ENCODE measurements at places on chromosomes 11 and 22.

GRCh38 chr11:2186669-2187279, 15.2 kb upstream of the TH start:
- DNase-seq: peak; percentile 22

DNA sequence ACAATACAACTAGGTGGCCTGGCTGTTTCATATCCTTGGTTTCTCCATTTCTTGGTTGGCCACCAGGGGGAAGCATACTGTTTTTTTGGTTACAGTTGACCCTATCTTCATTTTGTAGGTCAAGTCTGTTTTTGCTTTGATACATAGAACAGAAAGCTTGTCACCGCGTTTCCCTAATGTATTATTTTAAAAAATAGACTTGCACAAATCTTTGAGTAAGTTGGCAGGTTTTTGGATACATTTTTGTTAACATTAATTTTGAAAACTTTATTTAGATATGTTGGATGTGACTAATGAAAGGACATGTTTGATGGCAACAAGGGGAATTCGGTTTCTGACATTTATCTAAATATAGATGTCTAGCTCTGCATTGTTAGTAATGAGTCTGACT, 3.0 kb downstream of the NCR3LG1 start:
- DNase-seq: no peak

DNA sequence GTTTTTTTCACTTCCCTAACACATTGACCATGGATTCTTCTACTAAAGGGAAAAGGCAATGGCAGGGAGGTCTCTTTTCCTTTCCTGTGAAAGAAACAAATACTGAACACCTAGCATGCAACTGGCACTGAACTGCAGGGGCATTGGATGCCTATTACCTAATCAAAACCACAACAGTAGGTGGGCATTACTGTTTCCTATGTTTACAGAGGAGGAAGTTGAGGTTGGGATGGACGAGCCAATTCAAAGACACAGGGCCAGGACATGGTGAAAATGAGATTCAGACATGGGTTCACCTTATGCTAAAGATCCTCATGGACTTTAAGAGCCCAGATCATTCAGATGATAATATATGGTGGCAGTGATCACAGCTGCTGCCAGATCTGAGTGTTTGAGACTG, 407.0 kb downstream of the MIAT start:
- no peak for DNase-seq

DNA sequence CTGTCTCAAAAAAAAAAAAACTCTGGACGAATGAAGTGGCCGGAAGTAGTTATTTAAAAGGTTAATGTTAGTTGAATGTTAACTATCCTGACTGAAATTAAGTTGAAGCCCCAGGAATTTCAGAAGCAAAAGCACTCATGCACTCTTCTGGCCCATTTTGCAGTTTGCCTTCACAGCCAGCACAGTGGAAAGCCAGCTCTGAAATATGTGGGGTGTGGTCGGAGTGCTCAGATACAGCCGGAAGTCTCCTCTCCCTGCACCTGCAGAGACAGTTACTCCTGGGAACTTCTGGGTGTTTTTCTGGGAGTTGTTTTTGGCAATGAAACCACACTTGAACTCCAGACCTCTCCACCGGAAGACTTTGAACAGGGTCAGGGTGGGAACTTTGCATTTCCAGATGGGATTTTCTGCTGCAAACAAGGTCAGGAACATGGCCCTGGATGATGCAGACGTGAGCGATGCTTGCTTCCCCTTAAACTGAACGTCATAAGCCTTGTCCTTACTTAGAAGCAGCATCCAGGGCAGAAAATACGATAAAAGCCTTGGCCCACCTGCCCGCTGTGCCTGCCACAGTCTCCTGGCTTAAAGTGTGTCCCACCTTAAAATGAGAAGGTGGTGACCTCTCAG, 21.5 kb upstream of the CABP2 start:
- no peak for DNase-seq

- no peak for DNase-seq
These were observed 13.6 kb downstream of the BCR start for GRCh38 chr22:23193882-23194281.

DNA sequence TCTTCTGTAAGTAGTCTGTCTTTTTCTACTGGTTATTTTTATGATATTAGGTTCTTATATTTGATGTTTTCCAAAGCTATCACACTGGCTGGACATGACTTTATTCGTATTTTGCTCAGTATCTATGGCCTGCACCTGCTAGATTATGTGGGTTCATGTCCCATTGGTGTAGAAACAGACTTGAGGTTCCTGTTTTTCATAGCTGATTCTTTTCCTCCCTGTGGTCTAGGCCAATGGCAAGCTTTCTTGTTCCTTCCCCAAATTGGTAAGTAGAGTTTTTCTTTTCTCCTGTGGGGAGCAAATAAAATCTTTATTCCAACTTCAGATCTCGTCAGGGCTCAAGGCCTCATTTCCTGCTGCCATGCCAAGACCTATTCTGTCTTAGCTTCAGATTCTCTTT, 30.2 kb upstream of the SWAP70 start:
- no peak for DNase-seq

GRCh38 chr11:74232311-74232950, 61.3 kb downstream of the PPME1 start:
- no peak for DNase-seq

DNA sequence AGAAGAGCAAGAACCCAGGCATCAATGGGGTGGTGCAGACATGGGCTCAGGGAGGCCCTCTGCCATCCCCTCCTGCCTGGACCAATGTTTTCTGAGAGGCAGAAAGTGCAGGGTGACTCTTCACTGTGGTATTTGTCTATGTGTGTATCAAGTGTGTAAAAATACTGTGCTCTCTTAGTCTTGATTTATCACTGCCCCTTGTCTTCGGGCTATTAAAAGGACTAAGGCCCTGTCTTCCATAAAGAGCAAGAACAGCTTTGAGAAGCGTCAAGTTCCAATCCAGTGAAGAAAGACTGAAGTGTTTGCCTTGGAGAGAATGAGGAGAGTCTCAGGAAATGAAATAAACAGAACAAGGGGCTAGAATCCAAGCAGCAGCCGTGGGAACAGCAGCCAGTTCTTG, 14.4 kb downstream of the PRSS23 start:
- DNase-seq: no peak

Measured in stimulated activated CD8-positive, alpha-beta memory T cell treated with anti-CD3 and anti-CD28 coated beads, Interleukin-7, amount 100 ng/mL, for 1 hour (primary cell).